Stimulated activated CD8-positive, alpha-beta memory T cell treated with anti-CD3 and anti-CD28 coated beads, Interleukin-4, amount 100 ng/mL, for 1 hour (primary cell): ENCODE measurements at places on chromosomes 3 and 15.
A peak's percentile ranks its signal among the peaks of the same experiment; 100 is the strongest.

DNA sequence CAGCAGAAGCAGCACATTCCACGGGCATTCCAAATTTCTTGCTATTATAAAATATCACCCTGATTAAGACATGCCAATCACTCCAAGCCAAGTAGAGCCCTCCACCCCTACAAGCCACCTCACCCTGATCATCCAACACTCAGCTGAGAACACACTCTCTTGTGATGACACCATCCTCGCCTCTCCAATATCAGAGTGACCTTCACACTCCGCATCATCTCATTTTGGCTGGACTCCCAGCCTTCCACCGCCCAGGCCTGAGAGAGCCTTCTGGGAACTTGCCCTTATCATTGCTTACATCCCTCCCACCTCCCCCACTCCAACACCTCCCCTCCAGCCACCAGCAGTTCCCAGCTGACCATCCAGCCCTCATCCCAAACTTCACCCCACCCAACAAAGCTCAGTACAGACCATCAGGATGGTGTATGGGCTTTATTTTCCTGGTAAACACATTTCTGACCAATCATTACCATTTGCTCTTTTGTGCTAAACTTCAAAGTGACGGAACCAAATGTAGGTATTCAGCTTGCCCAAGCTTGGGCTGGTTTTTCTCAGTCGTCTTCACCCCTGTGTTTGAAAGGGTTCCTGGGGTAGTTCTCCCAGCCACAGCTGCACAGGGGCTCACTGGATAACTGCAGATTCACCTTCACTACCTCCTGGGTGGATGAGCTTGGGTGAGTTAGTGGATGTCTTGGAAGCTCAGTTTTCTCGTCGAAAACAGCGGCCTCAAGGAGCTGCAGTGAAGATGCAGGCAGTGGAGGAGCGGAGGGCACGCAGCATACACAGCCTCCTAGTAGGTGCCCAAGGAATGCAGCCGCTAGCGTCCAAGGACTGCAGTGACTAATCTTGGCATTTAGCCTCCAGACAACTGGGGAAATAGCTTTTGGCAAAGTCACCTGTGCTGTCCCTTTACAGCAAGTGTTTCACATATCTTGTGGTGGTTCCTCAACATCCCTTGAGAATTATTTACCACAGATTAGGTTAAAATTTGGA lies 115.1 kb downstream of the LIPC start:
- DNase-seq = no peak

DNA sequence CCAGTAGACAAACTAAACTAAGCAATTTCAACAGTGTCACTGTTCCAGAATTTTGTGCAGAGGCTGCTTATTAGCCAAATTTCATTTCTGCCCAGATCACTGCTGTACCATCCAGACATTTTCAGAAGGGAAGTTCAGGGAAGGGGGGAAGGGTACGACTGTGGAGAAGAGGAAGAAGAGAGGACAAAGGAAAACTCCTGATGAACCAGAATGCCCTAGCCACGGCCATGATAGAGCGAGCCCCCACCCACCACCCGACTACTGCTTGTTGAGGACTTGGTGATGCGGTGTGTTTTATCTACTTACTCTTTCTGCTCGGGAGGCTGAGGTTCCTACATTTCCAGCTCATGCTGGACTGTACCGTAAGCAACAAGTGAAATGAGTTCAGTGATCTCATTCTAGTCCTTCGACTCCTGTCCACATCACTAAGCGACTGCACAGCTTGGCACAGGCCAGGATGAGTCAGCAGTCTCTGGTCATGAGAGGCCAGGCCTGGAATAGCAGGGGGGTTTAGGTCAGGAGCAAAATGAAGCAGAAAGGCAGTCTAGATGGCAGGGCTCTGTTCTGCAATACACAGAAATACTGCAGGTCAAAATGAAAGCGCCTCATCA lies 330.8 kb downstream of the TIGIT start:
- no peak for DNase-seq

GRCh38 chr3:159887911-159888310 lies 100.7 kb upstream of the IL12A start:
- DNase-seq = no peak

GRCh38 chr3:52172262-52172757 lies 18.1 kb upstream of the POC1A start:
- DNase-seq = no peak

GRCh38 chr3:100875239-100875638 lies 118.0 kb downstream of the ABI3BP start:
- DNase-seq = no peak

GRCh38 chr3:71778353-71778752 lies 6.6 kb downstream of the PROK2 start:
- DNase-seq = no peak

- no peak for DNase-seq
Measured at GRCh38 chr15:38748710-38749109, 184.1 kb upstream of the RASGRP1 start.

GRCh38 chr15:47616876-47617275 lies 100.4 kb upstream of the SEMA6D start:
- no peak for DNase-seq

DNA sequence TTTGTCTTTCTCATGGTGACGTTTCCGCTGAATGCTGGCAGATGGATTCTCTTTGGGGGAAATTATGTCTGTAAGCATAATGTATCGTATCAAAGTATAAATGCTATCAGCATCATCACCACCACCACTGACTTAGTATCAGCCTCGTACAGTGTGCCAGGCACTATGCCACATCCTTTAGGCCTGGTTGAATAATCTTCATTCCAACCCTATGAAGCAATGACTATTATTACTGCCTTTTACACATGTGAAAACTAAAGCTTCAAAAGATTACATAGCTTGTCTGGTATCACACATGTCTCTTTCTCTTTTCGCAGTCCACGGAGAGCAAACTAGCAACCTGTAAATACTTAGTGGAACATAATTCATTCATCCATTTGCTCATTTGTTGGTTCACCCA lies 166.7 kb upstream of the PRICKLE2 start:
- no peak for DNase-seq

GRCh38 chr3:56801662-56802377 lies at the start of gene ARHGEF3:
Gene ARHGEF3 (minus strand): TSS chr3:56801949. CDS start chr3:56801798, 151 bp downstream.
- peak; percentile 75 for DNase-seq

DNA sequence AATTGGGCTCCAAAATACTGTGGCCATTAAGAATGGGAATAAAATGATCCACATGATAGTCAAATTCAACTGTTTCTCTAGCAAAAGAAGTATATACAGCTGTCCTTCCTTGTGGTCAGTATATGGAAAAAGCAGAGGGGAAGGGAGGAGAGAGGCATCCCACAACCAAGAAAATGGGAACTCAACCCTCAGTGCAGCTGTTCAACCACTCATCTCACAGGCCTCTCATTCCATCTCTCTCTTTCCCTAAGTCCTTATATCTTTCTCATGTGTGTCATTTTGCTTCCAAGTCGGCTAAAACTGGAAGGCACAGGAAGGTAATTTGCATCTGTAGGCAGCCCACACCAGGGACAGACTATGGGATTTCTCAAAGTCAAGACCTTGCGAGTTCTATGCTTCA lies 27.5 kb downstream of the AVEN start:
- DNase-seq = no peak

DNA sequence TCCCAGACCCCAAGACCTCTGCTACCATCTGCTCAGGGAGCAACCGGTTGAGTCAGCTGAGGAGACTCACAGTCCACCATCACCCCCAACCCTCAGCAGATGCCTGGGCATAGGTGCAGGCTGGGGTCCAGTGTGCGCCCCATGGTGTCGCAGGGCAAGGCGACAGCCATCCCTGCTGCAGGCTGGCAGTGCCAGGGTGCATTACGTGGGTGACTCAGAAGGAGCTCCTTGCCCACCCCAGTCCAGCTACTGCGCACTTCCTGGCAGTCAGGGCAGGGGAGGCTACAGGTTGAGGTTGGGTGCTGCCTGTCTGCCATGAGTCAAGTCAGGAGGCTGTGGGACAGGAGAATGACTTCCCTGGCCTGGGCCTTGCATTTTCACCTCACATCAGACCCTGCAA lies 33.5 kb downstream of the RASGRF1 start:
- DNase-seq = no peak

- no peak for DNase-seq
Measured at GRCh38 chr3:24367664-24368264, 126.9 kb downstream of the THRB start.

DNA sequence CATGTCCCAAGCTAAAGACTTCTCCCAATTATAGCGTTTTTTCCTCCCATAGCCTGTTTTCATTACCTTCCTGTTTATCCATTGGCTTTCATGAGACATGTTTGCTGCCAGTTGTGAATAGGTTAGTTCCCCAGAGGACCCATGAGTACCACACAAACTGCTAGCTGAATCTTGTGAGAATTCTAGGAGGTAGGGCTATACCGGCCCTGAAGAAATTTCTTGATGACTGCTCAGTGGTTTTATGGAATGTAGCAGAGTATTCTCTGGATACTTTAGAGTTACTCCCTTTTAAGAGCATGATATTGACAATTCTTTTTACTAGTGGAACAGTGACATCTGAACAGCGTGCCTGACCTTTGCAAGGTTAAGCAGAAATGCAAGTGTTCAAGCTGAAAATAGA lies 210.4 kb downstream of the MCTP2 start:
- no peak for DNase-seq
